Ecto neural progenitor cell (in vitro differentiated cells): ENCODE measurements at places on chromosomes 3 and 15.

- DNase-seq: no peak
Observed at GRCh38 chr3:150315721-150316120, 92.4 kb upstream of the TSC22D2 start.

DNA sequence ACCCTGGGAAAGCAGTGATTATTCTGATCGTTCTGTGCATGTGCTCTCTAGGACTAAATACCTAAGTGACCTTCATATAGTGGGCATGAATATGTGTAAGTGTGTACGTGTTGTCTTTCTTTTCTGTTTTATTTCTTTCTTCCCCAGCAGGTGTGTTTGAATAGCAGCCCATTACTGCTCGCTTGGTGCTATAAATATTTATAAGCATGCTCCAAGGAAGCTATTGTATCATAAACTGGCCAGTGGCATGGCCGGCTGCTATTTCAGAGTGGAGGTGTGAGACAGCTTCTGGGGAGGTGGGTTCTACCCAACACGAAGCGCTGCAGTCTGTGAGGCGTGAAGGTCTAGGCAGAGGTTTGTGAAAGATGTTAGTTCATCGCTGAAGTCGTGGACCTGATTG is 641.8 kb downstream of the NTRK3 start:
- DNase-seq: no peak

- no peak for DNase-seq
Observed at GRCh38 chr15:48720646-48721045, 75.1 kb upstream of the FBN1 start.

DNA sequence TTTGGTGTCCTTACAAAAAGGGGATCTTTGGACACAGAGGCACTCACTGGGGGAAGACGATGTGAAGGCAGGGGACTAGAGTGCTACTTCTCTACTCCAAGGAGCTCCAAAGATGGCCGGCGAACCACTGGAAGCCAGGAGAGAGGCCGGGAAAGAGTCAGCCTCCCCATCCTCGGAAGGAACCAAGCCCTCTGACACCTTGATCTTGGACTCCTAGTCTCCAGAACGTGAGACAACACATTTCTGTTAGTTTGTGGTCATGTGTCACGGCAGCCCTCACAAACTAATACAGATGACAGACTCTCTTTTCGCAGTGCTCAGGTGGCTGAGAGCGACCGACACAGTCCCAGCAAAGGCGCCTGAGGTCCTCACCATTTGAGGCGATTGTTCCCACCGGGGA is 24.4 kb upstream of the ATP2B2 start:
- peak; percentile 31 for DNase-seq

DNA sequence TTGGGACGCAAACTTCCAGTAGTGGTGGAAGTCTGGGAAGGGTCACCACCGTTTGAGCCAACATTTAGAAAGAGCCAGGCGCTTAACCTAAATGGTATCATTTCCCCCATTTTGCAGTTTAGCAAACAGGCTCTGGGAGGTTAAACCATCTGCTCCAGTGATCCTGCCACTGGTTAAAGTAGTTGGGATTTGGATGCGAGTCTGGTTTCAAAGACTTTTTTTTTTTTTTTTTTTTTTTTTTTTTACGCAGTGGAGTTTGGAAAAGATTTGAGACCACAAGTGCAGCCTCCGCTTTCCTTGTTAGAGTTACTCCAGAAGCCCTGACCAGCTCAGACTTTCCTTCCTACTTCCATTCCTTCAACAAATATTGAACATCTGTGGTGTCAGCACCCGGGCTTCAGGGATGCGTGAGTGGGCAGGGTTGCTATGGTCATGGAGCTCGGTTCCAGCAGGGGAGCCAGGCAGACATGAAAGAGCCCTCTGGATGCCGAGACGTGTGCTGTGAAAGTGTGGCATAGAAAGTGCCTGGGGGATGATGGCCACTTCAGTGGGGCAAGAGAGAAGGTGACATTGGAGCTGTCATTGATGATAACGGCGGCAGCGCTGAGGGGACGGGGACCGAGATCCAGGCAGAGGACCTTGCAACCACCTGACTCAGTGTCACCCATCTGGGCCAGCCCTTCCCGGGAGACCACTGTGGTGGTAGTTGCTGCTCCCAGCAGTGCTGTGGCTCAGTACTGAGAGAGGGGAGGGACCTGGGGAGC is 1.1 kb upstream of the RNU6-1 start:
- DNase-seq: no peak

DNA sequence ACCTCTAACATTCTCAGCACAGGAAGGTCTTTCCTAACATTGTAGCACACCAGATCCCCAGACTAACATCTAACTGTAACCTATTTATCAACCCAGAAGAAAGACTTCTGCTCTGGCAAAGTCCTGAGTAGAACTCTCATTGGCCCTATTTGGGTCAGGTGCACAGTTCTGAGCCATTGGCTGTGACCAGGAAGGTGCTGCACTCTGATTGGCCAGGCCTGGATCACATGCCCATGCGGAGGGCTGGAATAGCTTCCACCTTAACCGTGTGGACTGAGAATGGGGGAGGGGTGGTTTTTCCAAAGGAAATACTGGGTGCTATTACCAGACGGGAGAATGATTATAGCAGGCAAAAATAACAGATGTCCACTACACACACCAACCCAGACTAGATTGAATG is 11.5 kb downstream of the FEZF2 start:
- no peak for DNase-seq

DNA sequence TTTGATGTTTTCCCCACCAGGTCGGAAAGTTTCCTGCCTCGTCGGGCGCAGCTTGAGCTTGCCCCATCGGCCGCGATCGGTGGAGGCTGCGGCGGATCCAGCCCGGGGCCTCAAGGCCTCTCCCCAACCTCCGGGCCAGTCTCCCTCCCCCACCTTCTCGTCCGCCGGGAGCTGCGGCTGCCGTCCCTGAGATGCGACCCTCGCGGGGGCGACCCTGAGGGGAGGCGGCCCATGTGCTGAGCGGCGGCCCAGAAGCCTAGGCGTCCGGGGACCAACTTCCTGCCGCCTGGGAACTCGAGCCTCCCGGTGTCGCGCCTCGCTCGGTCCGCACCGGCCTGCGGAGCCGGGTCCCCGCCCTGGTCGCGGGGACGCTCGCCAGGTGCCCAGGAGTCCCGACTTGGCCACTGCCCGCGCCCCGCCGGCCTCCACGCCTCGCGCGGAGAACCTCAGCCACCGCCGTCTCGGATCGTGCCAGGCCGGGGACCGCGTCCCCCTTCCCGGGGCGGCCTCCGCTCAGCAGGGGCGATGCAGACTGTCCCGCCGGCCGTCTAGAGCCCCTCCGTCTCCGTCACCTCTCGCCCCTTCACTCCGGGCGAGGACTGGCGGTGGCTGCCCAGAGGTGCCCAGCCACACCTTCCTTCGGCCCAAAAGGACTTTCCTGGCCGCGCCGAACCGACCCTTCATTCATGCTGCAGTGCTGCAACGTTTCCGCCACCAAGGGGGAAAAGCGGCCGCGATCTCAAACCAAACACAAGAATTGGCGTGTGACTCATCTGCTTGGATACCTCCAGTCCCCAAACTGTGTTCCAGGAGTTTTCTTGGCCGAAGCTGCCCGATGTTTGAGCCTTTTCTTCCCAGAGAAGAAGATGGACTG is 656 bp downstream of the SLMAP start:
- no peak for DNase-seq

DNA sequence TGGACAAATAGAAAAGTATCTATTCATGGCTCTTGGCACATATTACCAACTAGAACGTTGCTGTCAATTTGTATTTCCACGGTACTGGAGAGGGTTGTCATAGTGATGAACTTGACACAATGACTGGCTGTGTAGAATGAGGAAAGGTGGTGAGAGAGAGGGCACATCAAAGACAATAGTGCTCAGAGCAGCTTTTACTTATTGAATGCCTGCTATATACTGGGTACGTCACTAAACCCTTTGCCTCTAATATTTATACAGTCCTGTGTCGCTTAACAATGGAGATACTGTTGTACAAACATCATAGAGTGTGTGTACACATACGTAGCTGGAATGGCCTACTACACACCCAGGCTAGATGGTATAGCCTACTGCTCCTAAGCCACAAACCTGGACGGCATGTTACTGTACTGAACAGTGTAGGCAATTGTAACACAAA is 8.3 kb downstream of the TMPRSS7 start:
- DNase-seq: no peak

DNA sequence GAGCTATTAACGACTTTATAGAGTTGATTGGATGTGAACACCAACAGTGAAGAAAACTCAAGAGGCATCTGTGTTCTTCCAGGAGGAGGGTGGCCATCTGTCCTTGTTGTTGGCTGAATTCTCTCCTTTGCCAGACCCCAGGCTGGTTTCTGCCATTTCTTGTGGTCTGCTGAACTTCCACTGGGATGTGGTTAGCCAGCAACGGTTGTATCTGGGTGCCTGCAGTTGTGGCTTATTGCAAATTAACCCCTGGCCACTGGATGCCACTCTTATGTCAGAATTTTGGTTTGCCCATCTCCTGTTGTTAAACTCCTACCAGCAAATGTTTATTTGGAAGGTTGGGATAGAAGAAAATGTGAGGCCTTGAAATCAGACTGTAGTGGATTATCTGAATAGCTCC is 163.6 kb upstream of the TBC1D5 start:
- DNase-seq: no peak

DNA sequence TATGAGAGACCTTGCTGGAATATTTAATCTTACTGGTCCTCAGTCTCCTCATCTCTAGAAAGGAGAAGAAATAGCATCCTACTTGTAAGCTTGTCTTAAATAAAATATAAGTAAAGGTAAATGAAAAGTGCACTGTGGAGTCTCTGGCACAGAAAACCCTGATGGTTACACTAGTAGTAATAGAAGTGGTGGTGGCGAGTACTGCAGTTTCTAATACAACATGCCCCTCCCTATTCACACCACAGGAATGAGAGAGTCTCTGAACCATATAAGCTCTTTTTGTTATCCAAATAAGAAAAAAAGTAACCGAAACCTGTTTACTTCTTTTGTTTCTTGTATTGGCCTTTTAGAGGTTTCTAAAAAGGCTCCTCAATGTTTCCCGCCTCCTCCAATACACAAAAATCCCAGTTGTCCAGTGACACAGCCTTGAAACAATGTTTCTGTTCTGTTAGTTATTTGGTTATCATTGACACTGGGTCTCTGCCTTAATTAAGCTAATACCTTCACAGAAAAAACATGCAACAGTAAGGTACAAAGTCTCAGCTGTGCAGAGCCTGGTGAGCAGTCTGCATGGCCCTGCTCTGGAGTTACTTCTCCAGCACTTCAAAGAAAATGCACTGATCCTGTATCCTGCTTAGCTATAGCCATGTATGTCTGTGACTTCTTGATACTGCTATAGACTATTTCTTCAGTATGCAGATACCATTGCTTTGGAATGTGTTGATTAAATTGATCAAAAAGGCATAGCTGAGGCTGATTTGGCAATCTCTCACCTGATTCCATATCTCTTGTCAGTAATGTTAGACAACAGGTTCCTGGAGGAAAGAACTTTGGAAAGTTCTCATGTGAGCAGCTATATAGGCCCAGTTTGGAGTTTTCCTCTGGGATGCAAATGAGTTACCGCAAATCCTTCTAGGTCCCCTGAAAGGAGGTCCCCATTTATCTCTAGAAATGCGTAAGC is 315.6 kb upstream of the IL12A start:
- DNase-seq: no peak

DNA sequence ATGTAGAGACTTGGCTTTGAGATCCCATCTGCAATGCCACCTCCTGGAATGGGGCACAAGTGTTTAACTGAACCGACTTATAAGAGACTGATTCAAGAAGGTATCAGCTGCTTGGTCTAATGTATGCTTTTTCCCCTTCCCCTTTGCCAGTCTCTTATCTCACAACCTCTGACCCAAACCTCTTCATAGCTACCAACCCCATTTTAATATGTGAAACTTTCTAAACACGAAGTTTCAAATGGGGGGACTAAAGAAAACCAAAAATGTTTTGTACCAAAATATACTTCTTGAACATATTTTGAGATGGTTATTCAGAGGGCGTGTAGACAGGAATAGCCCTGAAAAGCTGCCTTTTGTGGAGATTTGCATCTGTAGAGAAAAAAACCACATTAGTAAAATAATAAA is 73.1 kb downstream of the OXSM start:
- no peak for DNase-seq

DNA sequence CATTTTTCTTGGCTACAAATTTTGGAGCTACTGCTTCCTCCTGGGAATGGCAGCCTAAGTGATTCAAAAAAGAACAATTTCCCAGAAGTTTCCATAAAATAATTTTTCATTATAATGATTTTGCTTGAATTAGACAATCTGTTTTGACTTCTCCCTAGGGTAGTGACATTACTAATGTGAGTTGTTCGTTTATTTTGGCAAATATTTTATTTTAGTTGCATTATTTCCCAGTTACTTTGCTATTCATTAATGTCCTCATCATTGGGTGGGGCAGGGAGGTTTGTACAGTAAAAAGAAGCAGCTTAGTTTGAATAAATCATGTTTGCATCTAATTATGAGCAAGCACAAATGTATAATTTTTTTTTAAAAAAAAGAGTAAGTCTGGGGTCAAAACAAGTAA is 686.6 kb downstream of the ROBO2 start:
- DNase-seq: no peak

DNA sequence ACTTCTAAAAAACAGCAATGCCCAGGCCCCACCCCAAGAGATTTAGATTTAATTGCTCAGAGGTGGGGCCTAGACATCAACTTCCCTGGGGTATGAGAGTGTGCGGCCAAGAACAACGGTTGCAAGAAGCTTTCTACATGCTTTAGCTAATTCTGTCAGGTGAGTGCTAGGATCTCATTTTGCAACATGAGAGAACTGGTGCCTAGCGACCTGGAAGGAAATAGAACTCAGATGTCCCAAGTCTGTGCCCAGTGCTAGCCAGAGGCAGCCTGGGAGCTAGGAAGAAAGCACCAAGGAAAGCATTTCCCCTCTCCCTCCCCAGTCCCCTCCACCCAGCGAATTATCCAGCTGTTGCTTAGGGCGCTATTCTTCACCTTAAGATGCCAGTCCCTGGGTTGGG is 22.9 kb upstream of the HRH1 start:
- no peak for DNase-seq

GRCh38 chr3:40070816-40071215 is 238.7 kb upstream of the EIF1B start:
- DNase-seq: no peak

GRCh38 chr3:13492048-13492447 is 11.9 kb downstream of the HDAC11 start:
- DNase-seq: no peak

- no peak for DNase-seq
Observed at GRCh38 chr3:46703013-46703520, 1.9 kb downstream of the TMIE start.

DNA sequence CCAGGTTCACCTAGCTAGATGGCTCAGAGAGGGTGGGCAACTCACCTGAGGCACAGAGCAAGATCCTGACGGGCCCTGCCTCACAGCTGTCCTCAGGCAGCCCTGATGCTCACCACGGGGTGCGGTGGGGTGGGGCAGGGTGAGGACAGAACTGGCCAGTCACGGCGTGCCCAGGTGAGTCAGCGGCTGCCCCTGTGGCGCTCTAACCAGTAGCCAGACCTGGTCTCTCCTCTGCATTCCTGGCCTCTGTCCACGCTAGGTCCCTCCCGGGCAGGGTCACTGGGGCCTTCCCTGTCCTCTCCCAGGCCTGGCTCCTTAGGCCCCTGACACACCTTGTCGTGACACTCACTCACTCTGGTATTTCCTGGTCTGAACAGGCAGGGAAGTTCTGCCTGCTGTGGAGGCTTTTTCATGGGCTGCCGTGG is 901 bp downstream of the ALS2CL start:
- DNase-seq: no peak
